ENCODE measurements at places on chromosomes 3 and 15.

- DNase-seq: no peak
These were observed 626.3 kb downstream of the TBL1XR1 start for GRCh38 chr3:176570992-176571391.

- DNase-seq: peak; percentile 8
These were observed 135.8 kb downstream of the RPL22L1 start for GRCh38 chr3:170734043-170734734.

- peak; percentile 94 for DNase-seq
These were observed 76.5 kb downstream of the CD200R1L start for GRCh38 chr3:112770032-112770626.

- DNase-seq: no peak
These were observed 9.1 kb upstream of the RPL35A start for GRCh38 chr3:197940745-197941384.

DNA sequence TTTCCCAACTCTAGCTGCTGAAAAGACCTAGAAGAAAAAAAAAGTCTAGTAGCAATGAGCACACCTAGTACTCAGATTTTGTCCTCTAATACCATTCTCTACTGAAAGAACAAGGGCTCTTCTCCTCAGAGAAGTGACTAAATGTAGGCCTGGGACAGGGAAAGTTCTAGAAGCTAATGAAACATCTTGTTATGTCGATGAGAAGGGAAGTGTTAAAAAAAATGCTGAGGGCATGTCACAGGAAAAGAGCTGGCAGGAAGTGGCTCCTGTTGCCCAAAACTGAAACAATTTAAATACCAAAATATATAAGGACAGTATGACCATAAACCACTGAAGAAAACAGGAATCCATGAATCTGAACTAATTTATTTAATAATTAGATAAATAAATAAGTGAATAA, 581.4 kb upstream of the TBL1XR1 start:
- DNase-seq: no peak

GRCh38 chr3:181549266-181549665, 162.5 kb upstream of the SOX2 start:
- DNase-seq: no peak

GRCh38 chr15:69725957-69726356, 273.3 kb downstream of the RPLP1 start:
- no peak for DNase-seq

GRCh38 chr3:46124216-46125177, 83.6 kb downstream of the CCR1 start:
- peak; percentile 22 for DNase-seq

DNA sequence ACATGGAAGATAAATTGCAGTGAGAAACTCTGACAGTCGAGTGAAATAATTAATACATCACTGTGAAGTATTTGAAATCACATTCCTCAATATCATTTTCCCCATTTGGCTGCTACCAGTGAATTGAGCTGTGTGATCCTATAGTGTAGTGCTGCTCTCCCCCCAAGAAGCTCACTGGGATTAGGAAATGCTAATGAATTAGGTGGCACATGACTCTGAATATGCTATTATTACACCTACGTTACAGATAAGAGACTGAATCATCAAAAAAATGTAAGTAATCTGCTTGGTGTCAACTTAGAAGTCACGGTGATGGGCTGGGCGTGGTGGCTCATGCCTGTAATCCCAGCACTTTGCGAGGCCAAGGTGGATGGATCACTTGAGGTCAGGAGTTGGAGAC, 34.7 kb upstream of the SYNM start:
- no peak for DNase-seq

DNA sequence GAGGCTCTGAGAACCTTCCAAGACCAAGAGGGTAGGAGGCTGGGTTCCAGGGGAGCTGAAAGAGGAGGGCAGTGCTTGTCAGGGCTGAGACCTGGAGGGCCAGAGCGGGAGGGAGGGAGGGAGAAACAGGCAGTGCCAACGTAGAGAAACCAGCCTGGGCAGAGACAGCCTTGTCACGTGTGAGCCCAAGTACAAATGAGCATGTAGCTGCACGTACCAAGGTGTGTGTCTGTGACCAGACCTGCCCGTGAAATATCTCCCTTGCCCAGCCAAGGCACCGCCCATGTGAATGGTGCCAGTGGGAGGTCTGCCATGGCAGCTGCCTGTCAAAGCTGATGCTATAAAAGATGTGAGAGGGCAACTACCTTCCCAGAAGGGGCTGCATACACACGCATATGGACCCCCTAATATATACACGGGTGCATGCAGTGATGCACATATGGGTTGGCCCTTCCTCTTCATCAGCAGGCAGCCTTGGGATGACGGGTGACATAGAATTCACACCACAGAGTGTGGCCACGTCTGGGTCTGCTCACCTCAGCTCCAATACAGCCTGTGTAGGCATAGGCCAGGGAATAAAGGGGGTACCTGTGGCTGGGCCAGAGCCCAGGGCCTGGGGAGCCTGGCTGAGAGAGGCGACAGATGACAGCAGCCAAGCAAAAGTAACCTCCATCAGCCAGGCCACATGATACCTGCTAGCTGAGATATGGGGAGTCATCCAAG, 7.8 kb upstream of the CTDSPL start:
- no peak for DNase-seq

GRCh38 chr15:99438691-99439523, 126.9 kb upstream of the MEF2A start:
- peak; percentile 10 for DNase-seq

- DNase-seq: peak; percentile 15
These were observed 42.5 kb downstream of the CCDC12 start for GRCh38 chr3:46934072-46934471.

- no peak for DNase-seq
These were observed 145.3 kb downstream of the ADAMTS17 start for GRCh38 chr15:100196326-100197058.

- no peak for DNase-seq
These were observed 98.2 kb downstream of the PLXNA1 start for GRCh38 chr3:127081001-127081720.

GRCh38 chr3:150469031-150469930, 61.2 kb downstream of the TSC22D2 start:
- peak; percentile 98 for DNase-seq

DNA sequence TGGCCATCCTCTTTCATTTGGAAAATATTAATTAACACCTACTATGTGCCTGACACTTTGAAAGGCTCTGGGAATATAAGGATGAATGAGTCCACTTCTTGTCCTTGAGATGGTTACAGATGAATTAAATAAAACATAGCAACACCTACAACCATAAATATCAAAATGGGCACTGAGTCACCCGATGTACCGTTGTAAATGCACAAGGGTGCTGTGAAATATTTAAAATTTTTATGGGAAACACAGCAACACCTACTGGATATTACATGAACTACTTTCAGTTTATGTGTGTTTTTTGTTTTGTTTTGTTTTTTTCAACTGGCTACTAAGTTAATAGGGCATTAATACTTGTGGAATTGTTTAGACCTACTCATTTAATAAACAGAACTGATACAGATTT, 239.0 kb upstream of the NAALADL2 start:
- DNase-seq: peak; percentile 42

DNA sequence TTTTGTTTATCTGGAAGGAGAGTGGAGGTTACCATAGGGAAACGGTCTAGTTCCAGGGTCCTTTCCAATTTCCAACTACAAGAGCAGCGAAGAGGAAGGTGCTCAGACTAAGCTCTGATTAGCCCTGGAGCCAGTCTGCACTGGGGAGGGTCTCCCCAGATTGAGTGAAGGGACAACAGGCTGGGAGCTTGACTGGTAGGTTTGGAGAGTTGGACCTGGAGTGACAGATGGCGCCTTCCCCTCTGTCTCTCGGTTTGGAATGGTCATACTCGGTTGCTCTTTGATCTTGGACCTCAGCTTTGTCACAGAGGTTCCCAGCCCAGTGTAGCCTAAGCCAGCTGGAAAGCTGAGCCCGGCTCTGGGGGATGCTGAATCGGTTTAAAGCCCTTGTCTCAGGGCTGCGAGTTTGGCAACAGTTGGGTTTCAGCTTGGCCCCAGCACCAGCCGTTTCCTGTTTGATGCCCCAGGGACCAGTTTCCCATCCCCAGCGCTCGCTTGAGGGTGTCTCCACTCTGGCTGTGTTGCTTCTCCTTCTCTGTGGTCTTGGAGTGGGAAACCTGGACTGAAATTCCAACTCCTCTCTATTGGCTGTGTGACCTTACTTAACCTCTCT, 53.1 kb upstream of the ULK4 start:
- DNase-seq: peak; percentile 69
